ENCODE measurements at places on chromosomes 4 and X.

DNA sequence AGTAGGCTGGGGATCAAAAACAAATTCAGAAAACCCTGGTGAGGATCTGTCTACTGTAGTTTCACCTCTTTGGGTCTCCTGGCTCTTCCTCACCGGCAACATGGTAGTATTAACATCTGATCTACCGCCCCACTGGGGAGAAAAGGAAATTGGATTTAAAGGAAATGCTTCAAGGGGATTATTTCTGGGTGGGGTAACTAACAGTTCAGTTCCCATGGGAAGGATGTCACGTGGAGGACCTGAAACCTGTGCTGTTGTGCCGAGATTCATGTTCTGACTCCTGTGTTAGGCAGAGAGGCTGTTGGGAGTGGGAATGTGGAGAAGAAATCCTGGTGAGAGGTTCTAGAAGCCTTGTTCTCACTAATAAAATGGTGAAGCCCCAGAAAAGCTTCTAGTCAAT lies 254.4 kb downstream of the BCOR start:
- no peak for DNase-seq

DNA sequence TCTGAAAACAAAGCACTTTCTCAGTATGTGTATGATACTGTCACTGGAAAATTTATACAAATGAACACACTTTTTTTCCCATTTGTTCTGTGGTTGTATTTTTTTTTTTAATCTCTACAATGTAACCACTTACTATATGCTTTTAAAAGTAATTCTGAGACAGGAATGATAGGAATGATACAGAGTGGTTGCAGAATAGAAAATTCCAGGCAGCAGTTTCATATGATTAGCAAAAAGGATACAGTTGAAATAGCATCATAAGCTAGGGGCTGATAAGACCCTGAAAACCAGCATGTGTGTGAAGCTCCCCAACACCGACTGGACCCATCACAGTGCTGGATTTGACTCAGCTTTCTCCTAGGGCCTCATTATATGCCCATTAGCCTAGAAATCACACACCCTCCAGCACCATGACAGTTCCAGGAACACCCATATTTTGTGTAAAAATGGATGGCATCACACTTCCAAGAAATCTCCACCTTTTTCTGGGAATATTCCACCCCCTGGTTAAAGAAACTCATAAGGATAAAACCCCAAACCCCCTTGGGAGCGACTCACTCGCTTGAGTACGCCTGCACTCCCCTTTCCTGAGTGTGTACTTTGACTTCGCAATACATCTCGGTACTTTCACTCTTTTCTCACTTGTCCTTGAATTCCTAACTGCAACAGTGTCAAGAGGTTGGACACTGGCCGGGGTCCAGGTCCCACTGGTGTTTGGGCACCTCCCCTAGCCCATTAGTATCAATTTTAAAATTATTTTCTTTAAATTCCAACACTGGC lies 77.4 kb upstream of the AGA start:
- DNase-seq, result no peak

DNA sequence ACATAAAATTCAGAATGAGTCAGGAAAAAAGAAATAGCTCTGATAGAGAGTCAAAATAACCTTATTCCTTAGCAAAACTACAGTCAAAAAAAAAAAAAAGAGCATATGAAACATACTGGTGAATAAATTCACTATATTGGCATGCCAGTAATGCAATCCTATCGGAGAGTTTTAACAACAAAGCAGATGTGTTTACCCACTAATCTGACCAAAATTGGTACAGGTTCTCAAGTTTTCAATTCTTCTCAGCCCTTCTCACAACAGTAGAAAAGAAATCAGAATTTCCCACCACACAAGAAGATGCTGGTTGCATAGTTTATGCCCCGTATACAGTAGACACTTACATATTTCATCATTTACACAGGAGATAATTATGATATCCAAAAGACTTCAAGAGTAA lies 59.4 kb downstream of the LCORL start:
- DNase-seq, result no peak

DNA sequence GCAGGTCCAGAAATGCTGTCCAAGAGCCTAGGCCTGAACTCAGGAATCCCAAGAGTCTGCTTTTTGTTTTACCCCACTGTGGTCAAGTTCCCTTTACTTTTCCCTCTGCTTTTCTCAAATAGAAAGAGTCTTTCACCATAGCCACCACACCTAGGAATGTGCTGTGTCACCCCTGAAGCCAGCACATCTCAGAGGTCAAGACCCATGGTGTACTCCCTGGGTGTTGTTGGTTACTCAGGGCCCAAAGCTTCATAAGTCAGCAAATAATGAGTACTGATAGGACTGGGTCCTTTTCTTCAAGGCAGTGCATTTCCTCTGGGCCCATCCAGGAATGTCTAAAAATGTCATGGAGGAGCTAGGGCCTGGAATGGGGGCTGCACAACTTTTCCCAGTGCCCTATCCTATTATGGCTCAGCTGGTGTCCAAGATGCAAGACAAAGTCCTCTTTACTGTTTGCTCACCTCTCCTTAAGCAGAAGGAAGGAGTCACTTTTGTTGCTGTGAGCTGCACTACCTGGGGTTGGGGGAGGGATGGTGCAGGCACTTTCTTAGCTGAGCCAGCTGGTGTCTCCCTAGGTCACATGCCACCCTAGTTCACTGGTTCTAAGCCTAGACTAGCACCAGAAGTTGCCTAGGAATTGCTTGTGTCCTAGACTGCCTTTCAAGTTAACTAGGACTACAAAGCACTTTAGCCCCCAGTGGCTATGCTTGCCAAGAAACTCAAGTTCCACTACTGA lies 62.4 kb upstream of the RXFP1 start:
- no peak for DNase-seq

DNA sequence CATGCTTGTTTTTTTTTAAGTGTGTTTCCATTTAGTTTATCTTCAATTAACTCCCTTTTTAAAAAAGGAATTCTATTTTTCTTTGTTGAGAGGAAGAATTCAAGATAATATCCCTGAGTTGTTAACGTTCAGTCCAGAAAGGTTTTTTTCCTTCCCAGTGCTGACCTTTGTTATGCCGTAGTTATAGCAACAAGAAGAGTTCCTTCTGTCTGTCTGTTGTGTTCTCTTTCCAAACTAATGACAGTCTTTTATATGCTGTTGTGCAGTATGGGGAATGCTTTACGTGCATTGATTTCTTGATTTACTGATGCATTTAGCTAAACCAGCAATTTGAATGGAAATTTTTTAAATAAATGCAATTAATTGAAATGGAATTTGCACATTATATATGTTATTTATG lies 6.6 kb upstream of the CXXC4 start:
- DNase-seq, result no peak
